ENCODE measurements at places on chromosomes 6 and 20.

DNA sequence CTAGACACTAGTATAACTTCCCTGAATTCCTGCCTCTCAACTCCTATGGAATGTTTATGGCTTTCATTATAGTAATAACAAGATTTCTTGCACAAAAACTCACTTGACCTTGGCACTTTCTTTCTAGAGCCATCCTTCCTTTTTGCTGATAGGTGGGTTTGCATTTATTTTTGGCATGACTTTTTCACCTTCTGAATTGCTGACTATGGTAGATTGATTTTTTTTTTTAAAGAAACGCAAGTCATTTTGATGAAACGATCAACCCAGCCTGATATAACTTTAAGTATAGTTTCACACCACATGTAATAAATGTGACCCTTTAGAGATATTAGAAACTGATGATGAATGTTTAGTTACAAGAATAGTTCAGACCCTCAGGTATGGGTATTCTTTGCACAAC lies 61.8 kb downstream of the BMP6 start:
- DNase-seq, result no peak

DNA sequence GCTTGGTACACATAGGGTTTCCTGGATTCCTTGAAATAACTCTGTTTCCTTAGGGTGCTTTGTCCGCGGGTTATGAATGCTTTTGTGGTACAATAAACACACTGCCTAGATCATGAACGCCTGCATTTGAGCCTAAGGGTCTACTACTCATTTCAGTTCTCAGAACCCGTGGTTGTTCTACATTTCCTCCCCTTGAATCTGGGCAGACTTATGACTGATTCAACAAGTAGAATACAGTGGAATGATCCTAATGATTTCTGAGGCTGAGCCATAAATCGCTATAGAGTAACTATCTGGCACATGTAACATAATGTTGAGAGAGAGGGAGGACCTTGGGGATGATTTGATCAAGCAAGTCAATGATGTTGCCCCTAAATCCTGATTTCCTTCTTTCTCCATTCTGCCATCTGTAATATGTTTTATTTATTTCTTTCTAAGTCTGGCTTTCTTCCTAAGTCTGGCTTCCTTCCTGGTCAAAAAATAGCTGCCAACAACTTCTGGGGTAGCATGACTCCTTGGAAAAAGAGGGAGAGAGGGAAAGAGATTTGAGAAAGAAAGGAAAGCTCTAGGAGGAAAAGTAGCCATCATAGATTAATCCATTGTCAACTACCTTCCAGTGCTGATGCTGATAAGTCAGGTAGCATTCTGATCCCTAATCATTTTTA lies 23.0 kb downstream of the ABRACL start:
- no peak for DNase-seq

DNA sequence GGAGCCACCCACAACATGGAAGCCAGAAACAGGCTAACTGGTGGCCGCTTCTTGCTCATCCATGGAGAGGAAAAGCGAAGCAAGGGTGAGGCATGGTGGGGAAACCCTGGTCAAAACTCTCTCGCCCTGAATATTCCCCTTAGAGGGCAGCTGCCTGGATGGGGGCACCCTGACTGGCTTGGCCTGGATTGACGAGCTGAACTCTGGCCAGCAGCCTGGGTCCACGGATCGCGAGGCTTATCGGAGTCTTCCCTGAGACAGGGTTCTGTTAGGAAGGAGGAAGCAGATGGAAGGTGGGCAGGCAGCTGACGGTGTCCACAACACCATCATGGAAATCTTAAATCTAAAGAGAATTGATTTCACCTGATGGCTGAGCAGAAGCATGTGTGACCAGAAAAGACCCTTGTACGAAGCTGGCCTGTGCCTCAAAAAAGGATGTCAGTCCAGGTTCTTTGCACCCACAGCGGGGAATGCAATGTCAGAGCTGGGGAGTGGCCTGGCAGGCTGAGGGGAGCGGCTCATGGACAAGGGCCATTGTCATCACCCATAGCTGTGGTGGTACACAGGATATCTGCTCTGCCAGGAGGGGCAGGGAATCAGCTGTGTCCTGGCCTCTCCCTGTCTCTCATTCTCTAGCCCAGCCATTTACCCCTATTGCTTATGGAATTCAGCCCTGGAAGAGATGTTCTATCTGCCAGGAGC lies 109.4 kb upstream of the SNX9 start:
- DNase-seq, result no peak

GRCh38 chr6:152696522-152696921 lies 1.2 kb upstream of the MYCT1 start:
- no peak for DNase-seq

- DNase-seq, result no peak
Measured at GRCh38 chr6:46044881-46045617, 29.4 kb upstream of the CLIC5 start.

DNA sequence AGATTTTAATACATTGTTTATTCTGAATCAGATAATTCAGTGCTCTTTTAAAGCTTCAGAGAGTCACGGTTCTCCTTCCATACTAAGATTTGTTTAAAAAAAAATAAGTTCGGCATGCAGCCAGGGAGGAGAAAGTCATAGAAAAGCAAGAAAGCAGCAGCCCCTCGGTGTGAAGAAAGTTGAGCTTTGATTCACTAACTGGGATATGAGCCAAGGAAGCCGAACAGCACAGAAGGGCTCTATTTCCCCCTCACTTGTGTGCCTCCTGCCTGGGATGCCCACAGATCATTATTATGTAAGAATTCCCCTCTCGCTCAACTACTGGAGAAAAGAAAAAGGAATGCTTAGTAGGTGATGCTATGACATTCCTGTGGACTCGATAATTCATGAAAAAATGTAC lies 69.3 kb upstream of the SYNJ2 start:
- no peak for DNase-seq

- DNase-seq, result no peak
Measured at GRCh38 chr6:134165561-134166201, 113.3 kb upstream of the SLC2A12 start.

GRCh38 chr6:100346203-100346602 lies 118.5 kb downstream of the SIM1 start:
- no peak for DNase-seq

DNA sequence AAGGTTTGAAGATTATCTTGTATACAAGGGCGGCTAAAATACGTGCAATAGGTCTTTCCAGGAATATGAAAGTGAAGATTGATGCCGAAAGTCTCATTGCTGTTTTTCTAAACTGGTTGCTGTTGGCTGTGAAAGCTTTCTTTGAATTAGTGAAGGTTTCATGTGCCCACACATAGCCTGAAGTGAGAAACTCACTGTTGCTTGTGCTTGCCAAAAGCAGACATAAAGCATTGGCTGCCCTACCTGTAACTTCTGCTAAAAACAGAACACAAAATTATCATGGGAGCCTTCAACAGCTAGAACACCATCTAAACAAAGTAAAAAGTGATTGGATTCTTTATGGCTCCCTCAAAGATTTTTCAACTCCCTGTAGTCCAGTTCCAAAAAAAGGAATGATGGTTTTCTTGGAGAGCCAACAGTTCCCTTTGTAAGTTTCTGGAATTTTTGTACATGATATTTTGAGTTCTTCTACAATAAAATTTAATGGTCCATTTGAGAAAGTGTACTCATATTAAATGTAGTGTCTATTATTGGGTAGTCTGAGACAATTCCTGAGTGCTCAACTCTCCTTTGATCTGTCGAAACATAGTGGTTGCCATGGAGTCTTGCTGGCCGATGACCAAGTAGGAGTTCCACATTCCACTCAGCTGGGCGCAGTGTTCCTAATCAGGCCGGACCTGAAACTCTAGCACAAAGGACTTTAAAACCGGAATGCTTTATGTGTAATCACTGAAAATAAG lies 68.5 kb downstream of the PLEKHG1 start:
- no peak for DNase-seq

- no peak for DNase-seq
Measured at GRCh38 chr20:15862178-15862577, 711.1 kb downstream of the KIF16B start.

Measured in NCI-H1694 treated with DMSO at 0.1 percent for 48 hours (cell line).